ENCODE measurements at places on chromosomes 7 and 10.

GRCh38 chr7:105911961-105912575 is 35.7 kb upstream of the ATXN7L1 start:
- DNase-seq, result no peak

DNA sequence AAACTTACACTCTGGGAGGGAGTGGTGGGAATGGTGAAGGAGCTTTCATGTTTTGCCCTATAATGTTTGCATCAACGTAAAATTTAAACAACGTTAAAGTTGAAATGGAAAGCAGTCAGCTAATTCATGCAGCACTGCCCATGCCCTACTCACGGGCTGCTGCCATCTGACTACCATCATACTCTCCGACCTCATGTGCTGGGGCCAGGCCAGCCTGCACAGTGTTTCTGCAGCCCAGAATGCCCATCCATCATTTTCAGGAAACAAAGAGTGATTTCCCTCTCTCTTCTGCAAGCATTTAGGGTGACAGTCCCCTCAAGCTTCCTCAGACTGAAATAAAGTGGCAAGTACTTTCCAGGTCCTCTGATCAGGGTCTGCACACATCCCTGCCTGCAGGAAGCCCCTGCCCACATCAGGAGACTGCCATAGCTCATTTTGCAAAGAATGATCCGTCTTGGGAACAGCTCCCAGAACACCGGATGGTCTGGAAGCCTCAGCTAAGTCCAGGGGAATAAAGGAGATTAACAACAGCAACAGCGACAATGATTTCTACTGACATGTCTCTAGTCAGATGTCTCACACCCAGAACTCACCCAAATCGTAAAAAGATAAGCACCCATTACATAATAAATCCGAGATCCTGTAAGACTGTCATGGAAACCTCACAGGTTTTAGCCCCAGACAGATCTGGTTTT is 40.3 kb downstream of the ARHGAP22 start:
- peak; percentile 55 for DNase-seq

- no peak for DNase-seq
Observed at GRCh38 chr10:78199005-78199725, 165.5 kb downstream of the RPS24 start.

DNA sequence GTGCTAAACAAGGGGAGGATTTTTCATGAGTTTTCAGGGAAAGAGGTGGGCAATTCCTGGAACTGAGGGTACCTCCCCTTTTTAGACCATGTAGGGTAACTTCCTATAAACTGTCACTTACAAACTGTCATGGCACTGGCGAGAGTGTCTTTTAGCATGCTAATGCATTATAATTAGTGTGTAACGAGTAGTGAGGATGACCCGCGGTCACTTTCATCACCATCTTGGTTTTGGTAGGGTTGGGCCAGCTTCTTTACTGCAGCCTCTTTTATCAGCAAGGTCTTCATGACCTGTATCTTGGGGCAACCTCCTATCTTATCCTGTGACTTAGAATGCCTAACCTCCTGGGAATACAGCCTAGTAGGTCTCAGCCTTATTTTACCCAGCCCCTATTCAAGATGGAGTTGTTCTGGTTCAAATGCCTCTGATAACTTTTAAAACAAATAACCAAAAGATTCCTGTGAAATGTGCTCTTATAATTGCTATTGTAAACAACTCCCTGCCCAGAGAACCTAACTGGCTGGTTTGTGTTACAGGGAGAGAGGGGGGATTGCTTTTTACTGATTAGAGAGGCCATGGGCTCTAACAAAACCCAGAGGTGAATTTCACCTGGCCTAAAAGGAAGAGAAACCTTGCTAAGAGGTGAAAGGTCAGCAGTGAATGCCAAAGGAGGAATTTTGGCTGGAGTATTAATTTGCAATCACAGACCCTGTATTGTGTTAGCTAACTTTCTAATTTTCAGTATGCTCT is 64.3 kb downstream of the EEPD1 start:
- no peak for DNase-seq

DNA sequence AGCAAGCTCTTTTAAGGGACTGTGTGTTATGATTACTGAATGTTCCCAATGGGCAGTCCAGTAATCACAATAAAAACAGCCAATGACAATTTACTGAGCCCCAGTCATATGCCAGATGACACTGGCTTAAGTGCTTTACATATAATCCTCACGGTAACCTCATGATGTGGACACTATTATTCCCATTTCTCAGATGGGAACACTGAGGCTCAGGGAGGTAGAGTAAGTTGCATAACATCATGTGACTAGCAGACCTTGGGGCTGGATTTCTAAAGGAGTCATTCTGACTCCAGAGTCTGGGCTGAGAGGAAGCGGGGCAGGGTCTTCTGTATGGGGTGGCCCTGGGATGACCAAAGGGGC is 7.6 kb upstream of the RBM20 start:
- no peak for DNase-seq

DNA sequence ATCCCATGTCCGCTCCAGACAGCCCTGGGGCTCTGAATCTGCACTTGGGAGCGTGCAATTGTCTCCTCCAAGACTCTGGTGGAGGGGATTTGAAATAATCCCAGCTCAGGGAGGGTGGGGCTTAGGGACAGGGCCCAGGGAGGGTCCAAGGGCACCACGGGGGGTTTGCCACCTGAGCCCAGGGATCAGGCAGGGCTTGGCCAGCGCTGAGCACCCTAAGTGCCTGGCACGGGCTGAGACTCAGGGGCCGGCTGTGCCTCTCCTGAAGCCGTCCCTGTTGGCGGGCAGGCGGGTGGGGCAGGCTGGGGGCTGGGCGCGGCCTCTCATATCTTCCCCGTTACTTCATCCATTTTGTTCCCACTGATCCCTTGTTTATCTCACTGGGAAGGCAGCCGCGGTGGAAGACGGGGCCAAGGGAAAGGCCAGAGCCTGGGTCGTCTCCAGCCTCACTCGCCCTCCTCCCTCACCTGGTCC is 41.8 kb upstream of the ELN start:
- DNase-seq, result no peak

- no peak for DNase-seq
Observed at GRCh38 chr10:89204621-89205185, 2.4 kb downstream of the CH25H start.

DNA sequence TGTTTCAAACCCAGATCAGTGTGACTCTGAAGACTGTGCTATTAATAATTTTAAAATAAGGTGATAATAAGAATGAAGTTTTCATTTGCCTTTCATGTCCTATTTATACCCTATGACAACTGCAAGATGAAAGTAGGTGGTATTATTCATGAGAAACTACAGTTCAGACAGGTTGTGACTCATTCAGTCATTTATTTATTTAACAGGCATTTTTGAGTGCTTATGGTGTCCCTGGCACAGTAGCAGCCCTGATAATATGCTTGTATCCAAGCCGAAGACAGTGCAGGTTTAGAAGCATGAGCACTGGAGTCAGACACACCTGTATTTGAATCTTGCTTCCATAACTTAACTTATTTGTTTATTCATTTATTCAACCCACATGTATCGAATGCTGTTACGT is 87.1 kb downstream of the FZD1 start:
- no peak for DNase-seq

- peak; percentile 39 for DNase-seq
Observed at GRCh38 chr7:157519798-157520244, 183.0 kb downstream of the DNAJB6 start.

DNA sequence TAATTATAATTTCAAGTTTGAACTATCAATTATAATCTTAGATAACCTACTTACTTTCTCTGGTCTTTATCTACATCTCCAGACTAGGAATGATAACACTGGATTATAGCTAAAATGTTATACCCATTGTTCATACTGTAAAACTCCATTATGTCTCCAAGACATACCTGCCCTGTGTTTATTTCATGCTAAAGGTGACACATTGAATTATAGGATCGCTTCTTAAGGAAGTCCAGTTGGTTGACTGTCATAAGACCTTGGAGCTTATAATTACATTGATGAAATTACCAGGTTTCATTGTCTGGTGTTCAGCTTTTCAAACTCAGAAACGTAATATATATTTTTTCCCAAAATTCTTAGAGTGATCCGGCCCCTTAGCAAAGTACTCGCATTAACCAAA is 15.5 kb upstream of the HERC4 start:
- no peak for DNase-seq

DNA sequence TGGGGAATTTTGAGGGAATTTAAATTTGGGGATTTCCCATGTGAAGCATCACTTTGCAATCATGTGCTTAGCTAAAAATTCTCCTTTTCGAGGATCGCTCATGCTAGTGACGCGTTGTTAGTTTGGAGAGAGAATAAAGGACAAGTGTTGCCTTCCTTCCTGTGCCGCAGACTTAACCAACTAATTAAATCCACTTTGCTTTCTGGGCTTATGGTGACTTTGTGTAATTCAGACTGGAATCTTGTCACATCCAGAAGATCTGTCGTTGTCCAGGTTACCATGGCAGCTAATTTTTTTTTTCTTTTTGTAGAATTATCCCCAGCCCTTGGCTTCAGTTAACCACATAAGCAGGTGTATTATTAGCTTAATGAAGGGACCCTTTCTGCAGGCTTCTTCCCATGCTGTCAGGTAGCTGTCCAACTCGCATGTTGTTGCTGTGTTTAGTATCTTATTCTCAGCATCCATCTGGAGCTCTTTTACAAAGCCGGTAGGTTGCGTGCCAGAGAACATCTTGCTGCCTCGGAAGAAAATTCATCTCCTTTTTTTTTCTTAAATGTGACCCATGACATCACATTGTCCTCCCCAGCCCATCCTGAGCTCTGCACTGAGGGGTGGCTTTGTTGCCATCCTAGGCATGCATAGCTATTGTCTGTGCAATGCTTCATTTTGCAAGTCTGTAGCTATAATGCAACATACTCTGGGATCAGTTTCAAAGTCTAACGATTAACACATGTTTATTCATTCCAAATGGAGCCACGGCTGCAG is 47.2 kb upstream of the NRP1 start:
- no peak for DNase-seq

DNA sequence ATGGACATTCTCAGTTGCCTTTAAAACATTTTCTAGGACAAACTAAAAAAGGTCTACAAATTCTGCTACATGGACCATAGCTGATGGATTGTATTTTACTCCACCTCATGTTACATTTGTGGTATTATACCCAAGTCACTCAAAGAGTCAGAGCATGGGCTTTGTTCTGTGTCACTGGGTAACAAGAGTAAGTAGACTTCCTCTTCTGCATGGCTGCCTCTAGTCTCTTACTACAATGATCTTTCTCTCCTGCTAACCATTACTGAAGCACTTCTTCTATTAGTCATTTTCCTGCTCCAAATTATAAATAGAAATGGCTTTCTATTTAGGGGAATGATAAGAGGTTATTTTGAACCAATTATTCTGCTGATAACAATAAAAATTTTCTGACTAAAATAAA is 727.4 kb upstream of the NRP1 start:
- no peak for DNase-seq

DNA sequence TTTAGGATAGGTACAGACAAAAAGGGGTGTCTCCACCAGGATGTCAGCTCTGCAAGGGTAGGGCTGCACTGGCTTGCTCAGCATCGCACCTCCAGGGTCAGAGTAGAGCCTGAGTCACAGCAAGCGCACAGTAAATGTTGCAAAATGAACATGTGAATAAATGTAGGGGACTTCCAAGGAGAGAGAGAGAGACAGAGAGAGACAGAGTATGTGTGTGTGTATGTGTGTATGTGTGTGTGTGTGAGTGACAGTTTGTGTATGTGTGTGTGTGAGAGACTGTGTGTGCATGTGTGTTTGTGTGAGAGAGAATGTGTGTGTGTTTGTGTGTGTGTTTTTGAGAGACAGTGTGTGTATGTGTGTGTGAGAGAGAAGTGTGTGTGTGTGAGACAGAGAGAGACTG is 163.3 kb downstream of the RPS24 start:
- no peak for DNase-seq

DNA sequence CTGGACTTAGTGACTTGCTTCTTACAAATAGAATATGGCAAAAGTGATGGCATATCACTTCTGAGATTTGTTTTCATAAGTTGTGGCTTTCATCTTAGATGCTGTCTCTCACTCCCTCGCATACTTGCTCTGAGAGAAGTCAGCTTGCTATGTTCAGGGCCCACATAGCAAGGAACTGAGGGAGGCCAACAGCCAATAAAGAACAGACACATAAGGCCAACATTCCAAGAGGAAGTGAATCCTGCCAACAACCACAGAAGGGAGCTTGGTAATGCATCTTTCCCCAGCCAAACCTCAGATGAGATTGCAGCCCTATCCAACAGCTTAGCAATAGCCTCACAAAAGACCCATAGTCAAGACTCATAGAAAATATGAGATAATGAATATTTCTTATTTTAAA is 39.2 kb upstream of the DMTF1 start:
- DNase-seq, result no peak

DNA sequence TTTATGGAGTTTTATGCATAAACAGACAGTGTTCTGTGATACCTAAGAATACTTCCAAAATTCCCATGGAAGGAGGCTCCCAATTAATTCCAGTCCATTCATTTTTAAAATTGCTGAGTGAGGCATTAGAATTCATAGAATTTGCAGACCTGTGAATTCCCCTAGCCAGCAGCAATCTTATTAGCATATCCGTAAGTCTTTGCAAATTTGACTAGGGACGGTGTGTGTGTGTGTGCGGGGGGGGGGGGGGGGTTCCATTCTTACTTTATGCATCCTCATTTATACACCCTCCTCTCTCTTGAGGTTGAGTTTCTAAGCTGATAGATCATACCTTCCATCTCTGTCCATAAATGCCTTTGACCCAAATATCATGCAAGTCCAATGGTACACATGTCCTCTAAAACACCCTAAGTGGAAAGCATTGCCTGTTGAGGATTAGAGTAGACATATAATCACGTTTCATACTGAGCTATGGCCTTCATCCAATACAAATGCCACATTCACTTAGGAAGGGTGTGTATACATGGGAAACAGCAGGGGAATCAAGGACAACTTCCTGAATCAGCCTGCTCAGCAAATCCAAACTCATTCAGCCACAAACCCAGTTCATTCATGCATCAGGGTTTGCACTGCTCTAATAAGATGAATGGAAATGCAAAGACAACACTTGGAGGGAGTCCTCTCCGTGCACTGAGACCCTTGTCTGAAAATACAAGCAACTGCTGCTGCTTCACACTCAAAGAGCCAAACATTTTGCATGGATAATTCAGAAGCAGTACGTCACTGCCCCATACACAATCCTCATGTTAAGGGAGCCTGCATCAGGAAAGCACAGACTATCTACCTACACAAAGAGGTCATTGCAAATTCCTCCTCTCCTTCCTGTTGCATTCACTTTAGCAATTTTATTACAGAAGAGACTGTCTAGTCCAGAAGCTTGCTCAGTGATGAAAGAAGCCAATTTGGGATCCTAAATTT is 350.8 kb downstream of the KCNMA1 start:
- DNase-seq, result peak; percentile 21

GRCh38 chr10:80512031-80512526 is 25.6 kb upstream of the SH2D4B start:
- no peak for DNase-seq

DNA sequence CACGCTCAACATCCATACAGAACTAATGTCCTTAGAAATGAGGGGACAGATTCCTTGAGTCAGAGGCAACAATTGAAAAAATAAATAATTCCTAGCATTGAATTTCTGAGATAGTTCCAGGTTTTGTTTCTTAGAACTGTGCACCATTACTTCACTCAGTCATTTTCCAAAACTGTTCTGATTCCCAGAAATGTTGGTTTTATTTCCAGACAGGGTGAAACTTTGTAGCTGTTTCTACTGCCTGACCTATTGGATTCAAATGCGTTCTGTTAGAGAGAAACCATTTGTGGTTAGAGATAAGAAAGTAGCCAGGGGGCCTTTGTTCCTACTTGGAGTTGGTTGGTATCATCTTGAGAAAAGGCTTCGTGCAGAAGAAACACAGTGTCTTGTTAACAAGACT is 8.1 kb upstream of the DEPP1 start:
- peak; percentile 30 for DNase-seq

GRCh38 chr7:143367972-143368371 is 5.5 kb upstream of the FAM131B start:
- no peak for DNase-seq

GRCh38 chr10:30967650-30968410 is 63.8 kb downstream of the ZNF438 start:
- DNase-seq, result no peak

All from islet precursor cell (in vitro differentiated cells).